ENCODE measurements at places on chromosomes 12 and 14.

DNA sequence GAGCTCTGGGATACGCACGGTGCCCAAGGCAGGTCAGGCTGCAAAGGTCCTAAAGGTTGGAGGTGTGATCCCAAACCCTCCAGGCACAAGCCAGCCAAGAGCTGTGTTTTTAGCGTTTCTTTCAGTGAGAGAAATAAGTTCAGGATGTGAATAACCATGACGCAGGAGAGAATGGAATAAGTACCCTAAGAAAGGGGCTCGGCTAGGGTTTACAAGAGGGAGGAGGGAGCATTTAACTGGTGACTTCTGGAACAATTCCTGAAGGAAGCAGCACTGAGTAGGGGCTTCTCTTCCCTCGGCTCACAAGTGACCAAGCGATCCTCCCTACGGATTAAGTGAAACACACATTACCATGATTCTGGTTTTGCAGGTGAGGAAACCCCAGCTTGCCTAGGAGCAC, 29.4 kb downstream of the SSH1 start:
- H3K4me3 ChIP-seq, result no peak overlapping the region
- DNase-seq, result no peak
- no peaks in the 10 kb centered on the region for H3K27me3 ChIP-seq
- peak overlapping the region; percentile 95 for H3K27ac ChIP-seq
- peaks cover 44% of the 10 kb centered on the region for H3K4me1 ChIP-seq
- peaks cover 13% of the 10 kb centered on the region for H3K36me3 ChIP-seq

DNA sequence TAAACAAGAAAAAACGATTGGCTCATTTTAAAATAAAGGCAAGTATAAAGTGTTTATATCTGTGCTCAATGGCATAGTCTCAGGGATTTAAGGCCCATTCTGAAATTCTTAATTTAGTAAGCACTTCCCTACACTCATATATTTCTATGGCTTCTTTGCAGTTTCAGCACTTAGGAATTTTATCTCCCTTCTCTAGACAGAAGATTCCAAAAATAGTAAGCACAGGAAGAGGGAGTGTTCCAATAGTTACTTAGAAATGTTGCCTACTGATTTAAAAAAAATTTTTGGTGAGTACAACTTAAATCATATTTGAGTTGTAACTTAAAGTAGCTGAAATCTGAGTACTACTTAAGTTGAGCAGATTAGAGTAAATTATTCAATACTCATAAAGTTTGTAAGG, 19.8 kb downstream of the INSM2 start:
- H3K27ac ChIP-seq, result no peak overlapping the region
- no peaks in the 10 kb centered on the region for H3K27me3 ChIP-seq
- H3K4me1 ChIP-seq, result no peaks in the 10 kb centered on the region
- no peaks in the 10 kb centered on the region for H3K36me3 ChIP-seq
- DNase-seq, result no peak
- H3K4me3 ChIP-seq, result no peak overlapping the region

- peaks cover 4% of the 10 kb centered on the region for H3K36me3 ChIP-seq
- no peaks in the 10 kb centered on the region for H3K4me1 ChIP-seq
- H3K27ac ChIP-seq, result no peak overlapping the region
- DNase-seq, result no peak
These were observed 12.6 kb downstream of the RXYLT1 start for GRCh38 chr12:63792338-63792737.

DNA sequence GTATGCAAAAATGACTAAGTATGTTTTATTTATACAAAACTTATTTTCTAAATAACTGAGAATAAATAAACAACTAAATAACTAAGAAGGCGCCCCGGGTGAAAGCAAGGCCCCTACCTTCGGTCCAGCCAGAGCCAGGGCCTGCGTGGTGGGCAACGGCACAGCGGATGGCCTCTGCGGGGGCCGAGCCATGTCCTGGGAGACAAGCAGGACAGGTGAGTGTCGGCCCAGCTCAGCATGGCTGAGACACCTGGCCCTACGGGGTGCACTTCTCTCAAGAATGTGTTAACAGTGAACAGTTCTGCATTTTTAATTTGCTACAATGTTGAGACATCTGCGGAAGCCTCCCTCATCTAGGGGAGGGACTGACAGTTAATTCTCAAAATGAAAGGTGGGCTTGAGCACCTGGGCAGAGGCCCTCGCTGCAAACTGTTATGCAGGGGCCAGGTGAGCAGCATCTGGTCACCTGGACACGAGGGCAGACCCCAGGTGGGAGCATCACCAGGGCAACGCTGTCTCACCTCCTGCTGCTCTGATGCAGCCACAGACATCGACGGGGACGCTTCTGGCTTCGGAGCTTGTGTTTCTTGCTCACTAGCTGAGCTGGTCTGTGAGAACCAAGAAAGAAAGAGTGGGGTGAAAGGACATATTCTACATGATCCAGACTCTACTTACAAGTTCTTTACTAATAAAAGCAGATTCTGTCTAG, 31.8 kb downstream of the AMN start:
- no peak overlapping the region for H3K4me3 ChIP-seq
- peaks cover 89% of the 10 kb centered on the region for H3K36me3 ChIP-seq
- no peaks in the 10 kb centered on the region for H3K27me3 ChIP-seq
- H3K27ac ChIP-seq, result no peak overlapping the region

DNA sequence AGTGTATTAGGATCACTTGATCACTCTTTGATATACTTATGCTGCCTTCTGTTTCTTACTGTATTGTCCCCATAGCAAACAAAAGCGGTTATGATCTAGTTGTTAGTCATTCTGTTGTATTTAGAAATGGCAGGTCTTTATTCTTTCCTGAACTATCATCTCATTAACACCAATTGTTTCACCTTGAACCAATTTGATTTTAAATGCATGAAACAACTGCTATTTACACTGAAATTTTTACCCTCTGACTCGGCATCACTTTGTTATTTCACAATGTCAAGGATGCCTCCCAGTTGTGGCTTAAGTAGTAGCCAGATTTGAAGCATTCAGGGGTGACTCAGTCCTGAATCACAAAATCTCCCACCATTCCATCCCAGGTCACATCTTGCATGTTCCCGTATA, 303.5 kb downstream of the EGLN3 start:
- no peak overlapping the region for H3K4me3 ChIP-seq
- DNase-seq, result no peak
- no peaks in the 10 kb centered on the region for H3K27me3 ChIP-seq
